Breast epithelium (tissue), 4 donors: ENCODE measurements at places on chromosomes 1 and 21. TPM values are rescaled to one million over a fixed set of nuclear protein-coding genes. Genes with fewer than 3 reads are reported as not detected.

DNA sequence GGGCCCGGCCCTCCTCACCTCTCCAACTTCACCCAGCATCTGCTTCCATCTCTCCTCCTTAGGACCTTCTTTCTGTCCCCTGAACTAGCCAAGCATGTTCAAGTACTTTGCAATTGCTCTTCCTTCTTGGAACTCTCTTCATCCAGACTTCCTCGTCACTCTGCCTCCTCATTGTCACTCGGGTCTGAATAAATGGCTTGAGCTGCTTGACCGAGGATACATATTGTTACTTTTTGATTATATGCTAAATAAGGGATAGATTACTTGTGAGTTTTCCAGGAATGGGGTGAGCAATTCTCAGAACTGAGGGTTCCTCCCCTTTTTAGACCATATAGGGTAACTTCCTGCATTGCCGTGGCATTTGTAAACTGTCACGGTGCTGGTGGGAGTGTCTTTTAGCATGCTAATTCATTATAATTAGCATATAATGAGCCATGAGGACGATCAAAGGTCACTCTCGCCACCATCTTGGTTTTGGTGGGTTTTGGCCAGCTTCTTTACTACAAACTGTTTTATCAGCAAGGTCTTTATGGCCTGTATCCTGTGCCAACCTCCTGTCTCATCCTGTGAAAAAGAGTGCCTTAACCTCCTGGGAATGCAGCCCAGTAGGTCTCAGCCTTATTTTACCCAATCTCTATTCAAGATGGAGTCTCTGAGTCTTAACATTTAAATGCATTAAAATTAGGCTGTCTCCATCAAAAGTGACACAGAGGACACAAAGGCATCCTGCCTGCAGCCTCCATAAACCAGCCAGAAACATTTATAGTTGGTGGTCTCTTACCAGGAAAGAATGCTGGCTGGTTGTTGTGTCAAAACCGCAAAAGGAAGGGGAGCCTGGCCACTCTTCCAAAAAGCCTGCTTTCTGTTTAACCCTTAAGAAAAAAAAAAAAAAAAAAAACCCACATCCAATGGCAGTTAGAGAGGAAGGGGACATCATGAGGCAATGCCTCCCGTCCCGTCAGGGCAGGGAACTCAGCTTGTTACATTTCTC lies 179.3 kb downstream of the KAZN start:
- no peaks in the 10 kb centered on the region for H3K4me1 ChIP-seq
- no peak overlapping the region for H3K27ac ChIP-seq
- H3K36me3 ChIP-seq, result no peaks in the 10 kb centered on the region
- DNase-seq, result no peak

GRCh38 chr1:248748211-248748610 lies 7.3 kb downstream of the LYPD8 start:
- H3K27ac ChIP-seq, result no peak overlapping the region
- no peak for DNase-seq
- no peaks in the 10 kb centered on the region for H3K4me1 ChIP-seq
- H3K4me3 ChIP-seq, result no peak overlapping the region

- H3K4me3 ChIP-seq, result no peak overlapping the region
- no peaks in the 10 kb centered on the region for H3K36me3 ChIP-seq
- H3K27me3 ChIP-seq, result no peaks in the 10 kb centered on the region
- DNase-seq, result peak; percentile 14
Observed at GRCh38 chr21:45992301-45993209, 11.0 kb downstream of the COL6A1 start.

Gene FCRL2
- total RNA-seq, result 0.66 TPM

Gene FAM78B
- total RNA-seq, result 3.2 TPM

Gene MPL
- not detected for total RNA-seq

Gene COL11A1
- total RNA-seq, result 0.98 TPM
